ENCODE measurements at places on chromosomes 6 and 20.

DNA sequence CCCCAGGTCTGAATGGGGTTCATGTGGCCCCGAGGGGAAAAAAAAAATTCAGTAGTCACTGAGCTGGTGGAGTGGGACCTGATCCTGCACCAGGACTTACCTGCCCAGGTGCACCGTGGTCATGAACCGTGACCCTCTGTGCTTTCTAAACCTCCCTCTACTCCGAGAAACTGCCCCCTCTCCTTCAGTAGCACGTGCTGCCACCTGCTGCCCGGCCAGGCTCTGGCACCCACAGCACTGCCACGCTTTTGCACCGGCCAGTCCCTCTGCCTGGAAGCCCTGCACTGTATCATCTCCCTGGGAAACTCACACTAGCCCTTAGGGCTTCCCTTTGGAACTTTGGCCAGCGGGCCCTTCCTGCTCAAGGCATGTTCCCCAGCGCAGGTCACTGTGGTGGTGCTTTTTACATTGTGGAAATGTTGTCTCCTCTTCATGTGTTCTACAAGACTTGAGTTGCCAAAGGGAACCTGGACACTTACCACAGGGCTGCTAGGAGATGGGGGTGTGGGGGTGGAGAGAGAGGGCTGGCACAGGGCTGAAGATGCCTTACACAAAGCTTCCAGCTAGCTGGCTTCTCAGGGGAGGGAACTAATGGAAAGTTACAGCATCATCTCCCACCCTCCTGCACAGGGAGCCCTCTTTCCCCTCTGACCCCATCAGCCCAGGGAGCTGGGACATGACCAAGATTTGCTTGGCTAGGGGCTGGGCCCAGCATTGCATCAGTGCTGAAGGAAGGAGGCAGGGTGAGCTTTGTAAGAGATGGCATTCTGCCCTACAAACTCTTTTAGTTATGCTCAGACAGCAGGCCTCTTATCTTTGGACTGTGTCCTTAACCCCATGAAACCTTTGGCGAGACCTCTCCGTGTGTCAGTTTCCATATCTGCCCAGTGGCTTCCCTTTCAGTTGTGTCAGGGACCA lies 2.5 kb upstream of the PTPRT start:
- DNase-seq = no peak

- DNase-seq = no peak
Measured at GRCh38 chr20:25856256-25856884, 159.7 kb upstream of the ZNF337 start.

DNA sequence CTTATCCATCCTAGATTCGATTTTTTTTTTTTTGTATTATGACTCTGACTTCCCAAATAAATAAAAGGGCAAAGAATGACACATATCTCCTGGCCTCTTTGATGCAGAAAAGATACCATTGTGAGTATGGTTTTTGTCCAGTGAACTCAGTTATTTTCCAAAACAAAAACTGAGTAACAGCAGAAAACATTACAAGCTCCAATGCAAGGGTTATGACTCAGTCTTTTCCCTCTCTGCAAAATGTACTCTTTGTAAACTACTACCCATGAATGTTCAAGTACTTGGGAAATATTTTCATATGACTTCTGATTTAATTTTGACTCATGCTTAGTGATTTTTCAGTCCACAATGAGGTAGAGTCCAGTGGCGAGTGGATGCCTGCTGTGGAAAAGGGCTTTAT lies 355.3 kb downstream of the RNF144B start:
- DNase-seq = peak; percentile 10

GRCh38 chr20:48075591-48076174 lies 290.4 kb upstream of the SULF2 start:
- no peak for DNase-seq

- DNase-seq = no peak
Measured at GRCh38 chr6:163461696-163462095, 47.2 kb downstream of the QKI start.

GRCh38 chr20:25016471-25016870 lies 23.9 kb upstream of the APMAP start:
- DNase-seq = no peak
